Activated CD4-positive, alpha-beta T cell treated with anti-CD3 and anti-CD28 coated beads, Interleukin-2, amount 10 ng/mL, durations not matched to agents 24 days and 14 days (primary cell): ENCODE measurements at places on chromosomes 12 and 14. TPM values are rescaled to one million over a fixed set of nuclear protein-coding genes. Genes with fewer than 3 reads are reported as not detected.

ZDHHC22 gene
- total RNA-seq = not detected in 2 replicates

DNA sequence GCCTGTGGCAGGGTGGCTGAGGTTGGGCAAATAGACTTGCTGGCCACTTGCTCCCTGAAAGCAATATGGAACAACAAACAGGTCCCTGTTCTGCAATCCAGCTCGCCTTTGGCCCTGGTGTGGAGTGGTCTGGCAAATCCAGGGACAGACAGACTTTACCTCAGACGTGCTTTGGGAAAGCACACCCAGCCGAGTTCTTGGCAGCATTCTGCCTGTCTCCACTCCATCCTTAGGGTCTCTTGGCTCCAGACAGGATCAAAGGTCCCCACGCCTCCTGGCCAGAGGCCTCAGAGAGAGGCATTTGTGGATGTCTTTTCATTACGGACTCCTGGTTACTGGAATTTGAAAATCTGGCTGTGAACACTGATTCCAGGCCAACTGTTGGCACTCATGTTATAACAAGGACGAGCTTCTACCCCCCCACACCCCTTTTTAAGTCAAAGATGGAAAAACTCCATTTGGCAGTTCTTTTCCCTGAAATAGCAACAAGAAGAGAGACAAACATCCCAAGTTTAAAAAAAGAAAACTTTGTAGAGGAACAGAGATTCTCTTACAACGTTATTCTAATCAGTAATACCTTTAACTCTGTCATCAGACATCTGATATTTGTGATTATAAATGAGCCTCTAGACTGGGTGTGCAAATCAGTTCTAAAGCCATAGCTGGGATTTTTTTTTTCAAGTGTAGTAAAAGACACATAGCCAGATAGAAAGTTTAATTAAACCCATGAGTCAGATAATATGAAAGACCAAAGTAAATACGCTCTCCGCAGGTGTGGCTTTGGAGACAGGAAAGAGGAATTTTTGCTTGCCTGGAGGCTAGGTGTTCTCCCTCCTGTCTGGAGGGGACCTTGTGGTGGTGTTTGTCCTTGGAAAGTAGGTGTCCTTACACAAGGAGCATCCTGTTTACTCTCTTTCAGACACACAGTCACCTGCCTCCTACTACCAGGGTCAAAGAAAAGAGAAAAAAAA is 60.7 kb downstream of the GALNT8 start:
- DNase-seq = no peak

DNA sequence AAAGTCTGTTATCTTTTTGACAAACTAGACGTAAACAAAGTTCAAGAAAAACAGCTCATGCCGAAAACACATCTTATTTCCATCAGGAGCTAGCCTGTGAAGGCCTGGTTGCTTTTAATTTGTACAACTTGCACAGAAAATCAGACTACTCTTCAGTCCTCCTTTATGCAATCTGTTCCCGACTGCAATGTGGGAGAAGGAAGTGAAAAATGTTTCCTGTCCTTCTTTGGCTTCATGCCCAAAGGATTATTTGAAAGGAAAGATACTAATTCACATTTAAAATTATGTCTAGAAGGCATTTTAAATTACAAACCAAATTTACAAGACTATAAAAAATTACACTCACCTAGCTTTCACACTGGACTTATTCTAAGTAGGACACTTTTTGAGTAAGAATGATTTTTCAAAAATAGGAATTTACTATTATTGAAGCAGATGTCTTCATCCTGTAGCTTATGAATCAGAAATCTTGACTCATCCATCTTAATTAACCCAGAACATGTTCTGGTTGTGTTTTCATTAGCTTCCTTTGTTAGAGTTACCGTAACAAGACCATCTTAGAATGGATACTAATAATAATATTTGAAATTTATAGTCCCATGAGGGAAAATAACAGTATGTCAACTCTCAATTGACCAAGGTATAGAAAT is 272.6 kb downstream of the PRKD1 start:
- no peak for DNase-seq

- DNase-seq = no peak
These were observed 108.4 kb downstream of the PPP1R12A start for GRCh38 chr12:79826267-79827128.

- no peak for DNase-seq
These were observed 34.9 kb upstream of the SPTSSA start for GRCh38 chr14:34496679-34497513.

MIPOL1 gene
- not detected in 2 replicates for total RNA-seq

GRCh38 chr12:40188558-40189320 is 36.1 kb upstream of the LRRK2 start:
- DNase-seq = no peak

DNA sequence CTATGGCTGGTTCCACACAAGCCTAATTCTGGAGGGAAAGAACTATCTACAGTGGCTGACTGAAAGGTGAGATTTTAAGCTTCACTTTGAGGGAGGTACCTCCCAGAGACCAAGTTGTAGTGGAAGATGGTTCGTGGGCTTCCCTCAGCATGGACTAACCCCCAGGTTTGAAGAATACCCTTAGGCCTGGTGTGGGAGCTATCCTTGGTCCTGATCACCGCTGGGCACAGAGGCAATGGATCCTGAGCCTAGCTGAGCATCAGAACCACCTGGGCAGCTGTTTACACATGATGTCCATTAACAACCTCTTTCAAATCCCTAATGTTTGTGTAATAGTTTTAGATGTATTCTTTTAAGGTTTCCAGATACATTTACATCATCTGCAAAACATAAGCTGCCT is 10.3 kb downstream of the DAO start:
- DNase-seq = peak; percentile 71

DNA sequence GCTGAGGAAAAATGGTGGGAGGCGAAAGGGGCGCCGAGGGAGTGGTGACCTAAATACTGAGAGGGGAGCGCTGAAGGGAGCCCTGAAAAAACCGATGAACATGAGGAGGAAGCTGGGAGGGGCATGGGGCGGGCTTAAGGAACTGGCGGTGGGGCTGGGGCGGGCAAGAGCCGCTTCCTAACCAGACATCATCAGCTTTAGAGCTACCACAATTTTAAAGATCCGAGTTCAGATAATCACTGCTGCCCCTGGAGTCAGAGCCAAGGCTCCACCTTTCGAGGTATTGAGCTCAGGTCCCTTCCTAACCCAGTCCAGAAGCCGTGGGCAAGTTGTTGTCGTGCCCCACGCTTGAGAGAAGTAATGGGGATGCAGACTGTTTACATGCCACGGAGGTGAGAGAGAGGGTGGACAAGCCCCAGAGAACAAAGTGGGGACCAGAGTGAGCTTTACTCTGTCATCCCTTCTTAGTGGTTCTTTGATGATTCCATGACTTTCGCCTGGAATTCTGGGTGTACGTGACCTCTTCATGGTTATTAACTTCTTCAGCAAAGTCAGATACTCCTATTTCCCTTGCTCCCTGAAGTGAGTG is 393 bp downstream of the ORMDL2 start:
- DNase-seq = no peak

DNA sequence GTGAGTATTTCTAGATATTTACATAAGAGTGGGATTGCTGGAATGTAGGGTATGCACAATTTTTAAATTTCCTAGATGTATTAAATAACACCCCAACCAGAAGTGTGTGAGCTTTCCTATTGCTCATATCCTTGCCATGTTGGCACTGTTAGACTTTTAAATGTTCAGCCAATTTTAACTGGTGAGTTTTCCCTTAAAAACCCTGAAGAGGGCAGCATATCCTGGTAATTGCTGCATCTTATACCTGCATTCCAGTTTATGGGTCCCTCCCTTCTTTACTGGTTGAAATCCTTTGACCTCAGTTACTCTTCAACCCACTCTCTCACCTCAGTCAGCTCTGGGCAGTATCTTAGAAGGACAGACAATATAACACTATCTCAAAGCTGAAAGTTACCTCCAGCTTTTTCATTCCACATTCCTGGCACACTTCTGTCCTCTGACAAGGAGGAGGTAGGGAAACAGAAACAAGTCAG is 270.6 kb downstream of the PAWR start:
- DNase-seq = no peak

TPH2 gene
- not detected in 2 replicates for total RNA-seq

DNA sequence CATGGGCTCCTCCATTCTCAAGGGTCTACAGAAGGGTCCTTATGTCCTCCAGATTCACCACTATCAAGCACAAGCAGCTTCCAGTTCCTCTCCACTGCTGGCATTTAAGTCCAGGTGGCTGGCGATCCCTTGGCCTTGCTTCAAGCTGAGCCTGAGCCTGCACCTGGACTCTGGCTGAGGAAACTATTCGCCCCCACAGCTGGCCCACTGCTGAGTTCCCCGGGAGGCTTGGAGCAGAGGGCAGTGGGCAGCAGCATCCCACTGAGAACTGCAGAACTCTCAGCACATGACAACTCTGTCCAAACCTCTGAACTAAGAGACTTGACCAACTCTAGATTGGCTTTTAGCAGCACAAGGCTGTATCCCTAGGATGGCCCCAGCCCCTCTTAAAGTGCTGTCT is 11.3 kb upstream of the RABGGTA start:
- DNase-seq = no peak

DNA sequence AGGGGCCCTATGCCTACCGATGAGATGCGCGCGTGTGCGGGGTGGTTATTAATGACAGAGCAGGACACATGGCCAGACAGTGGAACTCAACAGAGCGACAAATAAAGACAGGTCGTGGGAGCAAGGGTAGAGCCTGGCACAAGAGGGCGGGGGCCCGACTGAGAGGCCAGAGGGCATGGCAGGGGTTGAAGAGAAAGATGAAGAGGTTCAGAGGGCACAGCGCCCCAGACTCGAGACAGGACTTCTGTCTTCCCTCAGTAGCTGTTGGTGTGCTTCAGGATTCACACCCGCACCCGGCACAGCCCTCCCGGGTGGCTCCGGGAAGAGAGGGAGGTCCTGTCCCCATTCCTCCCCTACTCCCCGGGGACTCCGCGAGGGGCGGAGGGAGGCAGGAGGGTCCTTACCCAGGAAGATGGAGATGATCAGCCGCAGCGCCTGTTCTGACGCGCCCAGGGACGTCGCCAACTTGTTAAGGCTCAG is 366 bp downstream of the LPCAT3 start:
- no peak for DNase-seq

GRCh38 chr14:68828698-68829097 is 35.8 kb upstream of the ZFP36L1 start:
- no peak for DNase-seq

CLEC4D gene
- total RNA-seq = not detected in 2 replicates

GRCh38 chr14:78307671-78308070 is 137.5 kb downstream of the NRXN3 start:
- no peak for DNase-seq

DNA sequence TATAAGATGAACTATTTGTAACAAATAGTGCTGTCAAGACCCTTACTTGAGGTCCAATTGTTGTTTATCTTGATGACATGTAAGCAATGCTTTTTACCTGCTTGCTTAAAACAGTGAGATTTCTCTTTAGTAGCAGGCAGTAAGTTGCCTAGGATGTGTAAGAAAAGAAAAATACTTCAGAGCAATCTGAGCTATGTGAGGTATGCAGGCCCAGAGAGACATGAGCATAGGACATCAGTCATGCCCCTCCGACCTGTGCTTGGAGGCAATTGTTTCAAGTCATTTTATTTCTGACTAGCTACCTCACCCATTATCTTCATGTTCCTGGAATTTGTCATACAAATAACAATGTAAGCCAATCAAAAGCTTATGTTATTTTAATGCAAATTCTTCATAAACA is 930.6 kb upstream of the FBXO33 start:
- DNase-seq = no peak

KLHL33 gene
- 0.09 TPM in 1 of 2 replicates, not detected in the other for total RNA-seq

GRCh38 chr12:3966376-3966775 is 93.2 kb upstream of the PARP11 start:
- DNase-seq = no peak

DNA sequence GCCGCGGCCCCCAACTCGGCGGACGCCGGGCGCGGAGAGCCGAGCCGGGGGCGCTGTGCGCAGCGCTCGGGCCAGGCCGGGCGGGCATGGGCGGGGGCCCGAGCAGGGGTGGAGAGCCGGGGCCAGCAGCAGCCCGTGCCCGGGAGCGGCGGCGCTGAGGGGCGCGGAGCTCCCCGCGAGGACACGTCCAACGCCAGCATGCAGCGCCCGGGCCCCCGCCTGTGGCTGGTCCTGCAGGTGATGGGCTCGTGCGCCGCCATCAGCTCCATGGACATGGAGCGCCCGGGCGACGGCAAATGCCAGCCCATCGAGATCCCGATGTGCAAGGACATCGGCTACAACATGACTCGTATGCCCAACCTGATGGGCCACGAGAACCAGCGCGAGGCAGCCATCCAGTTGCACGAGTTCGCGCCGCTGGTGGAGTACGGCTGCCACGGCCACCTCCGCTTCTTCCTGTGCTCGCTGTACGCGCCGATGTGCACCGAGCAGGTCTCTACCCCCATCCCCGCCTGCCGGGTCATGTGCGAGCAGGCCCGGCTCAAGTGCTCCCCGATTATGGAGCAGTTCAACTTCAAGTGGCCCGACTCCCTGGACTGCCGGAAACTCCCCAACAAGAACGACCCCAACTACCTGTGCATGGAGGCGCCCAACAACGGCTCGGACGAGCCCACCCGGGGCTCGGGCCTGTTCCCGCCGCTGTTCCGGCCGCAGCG is 639 bp downstream of the FZD10 start:
- DNase-seq = no peak

TSPAN19 gene
- total RNA-seq = not detected in 2 replicates

DNA sequence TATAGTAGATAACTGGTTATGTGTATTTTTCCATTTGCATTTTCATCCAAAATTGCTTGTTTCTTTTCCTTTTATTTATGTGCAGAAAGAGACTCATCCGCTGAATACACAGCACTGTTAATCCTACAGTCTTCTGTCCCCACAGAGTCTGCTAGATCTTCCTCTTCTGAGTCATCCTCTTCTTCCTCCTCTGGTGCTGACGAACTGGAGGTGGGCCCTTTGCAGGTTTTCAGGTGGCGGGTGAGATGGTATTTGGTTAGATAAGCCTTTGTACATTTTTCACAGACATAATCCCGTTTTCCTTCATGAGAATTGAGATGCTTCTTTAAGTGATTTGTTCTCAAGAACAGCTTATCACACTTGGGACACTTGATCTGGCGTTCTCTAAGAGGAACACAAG is 26.8 kb downstream of the PRDM4 start:
- no peak for DNase-seq

GRCh38 chr12:19410211-19410610 is 29.1 kb upstream of the AEBP2 start:
- DNase-seq = no peak

- no peak for DNase-seq
These were observed 72.8 kb downstream of the KSR2 start for GRCh38 chr12:117896009-117896408.

- no peak for DNase-seq
These were observed 201.8 kb upstream of the CCDC196 start for GRCh38 chr14:66284346-66284745.

RASSF8 gene
- total RNA-seq = 0.17 and 0.37 TPM in 2 replicates

- DNase-seq = no peak
These were observed 84.4 kb downstream of the TBX5 start for GRCh38 chr12:114321524-114321923.

GRCh38 chr14:69268223-69268622 is 8.3 kb downstream of the GALNT16 start:
- DNase-seq = no peak

CLEC6A gene
- not detected in 2 replicates for total RNA-seq

DNA sequence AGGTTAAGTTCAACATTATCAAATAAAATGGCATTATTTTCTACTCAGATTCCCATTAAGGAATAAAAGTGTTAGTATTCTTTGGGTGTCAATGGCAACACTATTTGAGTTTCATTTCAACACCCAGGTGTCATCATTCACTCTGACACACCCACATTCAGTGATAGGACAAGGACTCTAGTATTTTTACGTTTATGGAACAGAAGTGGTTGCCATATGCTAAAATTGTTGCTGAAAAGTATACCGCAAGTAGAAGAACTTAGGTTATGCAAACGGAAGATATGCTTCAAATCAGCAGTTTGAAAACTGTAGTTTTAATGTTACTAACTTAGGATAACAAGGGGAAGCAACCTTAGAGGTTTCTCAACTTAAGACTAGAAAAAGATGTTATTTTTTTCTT is 20.0 kb upstream of the SGPP1 start:
- DNase-seq = no peak
